ENCODE measurements at places on chromosomes 5 and 9. TPM values are rescaled to one million over a fixed set of nuclear protein-coding genes. Genes with fewer than 3 reads are reported as not detected.

PRDM9 gene
- polyA plus RNA-seq: not detected

XRCC4 gene
- 8.5 TPM for polyA plus RNA-seq

- no peak for DNase-seq
Measured at GRCh38 chr5:54083851-54084250, 226.5 kb downstream of the ARL15 start.

GRCh38 chr9:80233906-80234305 is 662.1 kb downstream of the TLE4 start:
- no peak for DNase-seq

DNA sequence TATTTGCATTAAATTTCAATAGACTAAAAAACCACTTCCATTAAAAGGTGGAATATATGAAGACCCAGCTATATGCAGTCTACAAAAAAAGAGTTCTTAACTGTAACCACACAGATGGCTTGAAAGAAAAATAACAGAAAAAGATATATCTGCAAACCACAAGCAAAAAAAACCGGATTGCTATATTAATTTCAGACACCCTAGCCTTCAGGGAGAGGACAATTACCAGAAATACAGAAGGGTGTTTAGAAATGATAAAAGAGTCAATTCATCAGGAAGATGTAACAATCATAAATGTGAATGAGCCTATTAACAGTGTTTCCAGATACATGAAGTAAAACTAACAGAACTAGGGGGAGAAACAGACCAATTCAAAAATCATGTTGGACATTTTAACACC is 56.9 kb upstream of the SMIM23 start:
- no peak for DNase-seq

- DNase-seq: no peak
Measured at GRCh38 chr9:38343037-38343436, 49.5 kb upstream of the ALDH1B1 start.

- DNase-seq: peak; percentile 78
Measured at GRCh38 chr9:12860998-12861397, 86.2 kb downstream of the LURAP1L start.

- no peak for DNase-seq
Measured at GRCh38 chr9:78765861-78766260, 468.9 kb downstream of the PSAT1 start.

GRCh38 chr9:35406183-35406959 is 83.5 kb upstream of the RUSC2 start:
- peak; percentile 91 for DNase-seq

DNA sequence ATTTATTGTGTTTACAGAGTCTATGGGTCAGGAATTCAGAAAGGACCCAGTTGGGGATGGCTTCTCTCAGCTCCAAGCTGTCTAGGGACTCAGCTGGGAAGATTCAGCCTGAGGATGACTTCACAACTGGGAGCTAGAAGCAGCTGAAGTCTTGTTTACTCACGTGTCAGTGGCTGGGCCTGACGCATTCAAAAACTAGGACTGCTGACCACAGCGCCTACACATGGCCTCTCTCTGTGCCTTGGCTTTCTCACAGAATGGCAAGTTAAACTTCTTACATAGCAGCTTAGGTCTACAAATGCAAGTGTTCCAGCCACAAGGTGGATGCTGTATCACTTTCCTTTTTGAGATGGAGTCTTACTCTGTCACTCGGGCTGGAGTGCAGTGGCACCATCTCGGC is 16.3 kb upstream of the PPP2CA start:
- DNase-seq: no peak

DNA sequence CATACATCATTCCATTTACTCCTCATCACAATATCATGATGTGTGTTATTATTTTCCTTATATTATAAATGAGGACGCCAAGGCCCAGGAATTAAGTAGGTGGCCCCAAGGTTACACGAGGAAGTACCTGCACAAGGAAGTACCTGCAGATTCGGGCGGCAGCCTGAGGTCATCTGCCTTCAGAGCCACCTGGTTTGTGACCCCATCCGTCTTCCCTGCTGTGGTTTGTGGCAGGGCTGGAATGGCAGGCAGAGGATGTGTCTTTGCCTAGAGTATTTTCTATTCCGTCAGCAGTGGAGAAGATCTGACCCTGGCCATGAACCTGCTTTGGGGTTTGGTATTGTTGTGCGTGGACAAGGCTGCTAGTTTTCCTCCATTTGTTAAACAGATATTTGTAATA is 59.7 kb downstream of the PDZD2 start:
- DNase-seq: no peak

DNA sequence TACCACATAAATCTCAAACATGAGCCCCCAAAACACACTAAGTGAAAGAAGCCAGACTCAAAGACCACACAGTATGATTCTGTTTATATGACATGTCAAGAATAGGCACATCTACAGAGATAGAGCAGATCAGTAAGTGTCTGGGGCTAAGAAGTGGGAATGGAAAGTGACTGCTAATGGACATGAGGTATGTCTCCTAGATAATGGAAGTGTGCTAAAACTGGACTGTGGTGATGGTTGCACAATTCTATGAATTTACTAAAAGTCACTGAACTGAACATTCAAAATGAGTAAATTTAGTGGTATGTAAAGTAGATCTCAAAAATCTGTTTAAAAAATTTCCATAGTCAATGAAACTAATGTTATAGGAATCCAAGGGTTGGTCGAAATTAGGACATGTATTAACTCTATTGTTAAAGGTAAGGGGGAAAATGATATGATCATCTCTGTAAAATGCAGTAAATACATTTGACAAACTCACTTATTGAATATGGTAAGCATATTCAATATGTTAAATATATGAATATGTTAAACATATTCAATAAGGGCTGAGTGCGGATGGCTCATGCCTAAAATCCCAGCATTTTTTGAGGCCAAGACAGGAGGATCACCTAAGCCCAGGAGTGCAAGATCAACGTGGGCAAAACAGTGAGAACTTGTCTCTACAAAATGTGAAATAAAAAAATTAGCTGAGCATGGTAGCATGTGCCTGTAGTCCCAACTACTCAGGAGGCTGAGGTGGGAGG is 51.7 kb downstream of the NUP155 start:
- DNase-seq: no peak

- no peak for DNase-seq
Measured at GRCh38 chr5:161545344-161546094, 1.0 kb downstream of the GABRB2 start.

DNA sequence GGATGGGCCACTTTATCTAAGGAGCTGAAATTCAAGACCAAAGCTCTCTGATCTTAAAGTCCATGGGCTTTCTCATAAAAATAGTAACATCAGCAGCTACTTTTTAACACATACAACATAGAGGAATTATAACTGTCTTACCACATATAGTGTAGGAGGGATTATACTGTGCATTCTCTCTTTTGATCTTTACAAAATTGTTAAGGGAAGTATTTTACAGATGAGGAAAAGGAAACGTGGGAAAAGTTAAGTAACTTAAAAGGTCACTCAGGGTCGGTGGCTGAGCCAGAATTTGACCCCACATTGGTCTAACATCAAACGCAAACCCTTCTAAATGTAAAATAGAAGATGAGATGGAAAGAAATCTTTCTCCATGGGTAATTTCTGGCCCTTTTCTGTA is 38.4 kb downstream of the ZNF608 start:
- no peak for DNase-seq

GRCh38 chr5:101966476-101966875 is 329.6 kb downstream of the SLCO4C1 start:
- no peak for DNase-seq

Measured in large intestine (tissue), 12 donors.